ENCODE measurements at places on chromosomes 6 and 20.

GRCh38 chr6:106702046-106702445 lies 72.7 kb downstream of the QRSL1 start:
- DNase-seq: no peak

GRCh38 chr6:157438611-157439111 lies 57.7 kb downstream of the ZDHHC14 start:
- no peak for DNase-seq

- DNase-seq: no peak
Measured at GRCh38 chr20:8361006-8361652, 229.1 kb downstream of the PLCB1 start.

DNA sequence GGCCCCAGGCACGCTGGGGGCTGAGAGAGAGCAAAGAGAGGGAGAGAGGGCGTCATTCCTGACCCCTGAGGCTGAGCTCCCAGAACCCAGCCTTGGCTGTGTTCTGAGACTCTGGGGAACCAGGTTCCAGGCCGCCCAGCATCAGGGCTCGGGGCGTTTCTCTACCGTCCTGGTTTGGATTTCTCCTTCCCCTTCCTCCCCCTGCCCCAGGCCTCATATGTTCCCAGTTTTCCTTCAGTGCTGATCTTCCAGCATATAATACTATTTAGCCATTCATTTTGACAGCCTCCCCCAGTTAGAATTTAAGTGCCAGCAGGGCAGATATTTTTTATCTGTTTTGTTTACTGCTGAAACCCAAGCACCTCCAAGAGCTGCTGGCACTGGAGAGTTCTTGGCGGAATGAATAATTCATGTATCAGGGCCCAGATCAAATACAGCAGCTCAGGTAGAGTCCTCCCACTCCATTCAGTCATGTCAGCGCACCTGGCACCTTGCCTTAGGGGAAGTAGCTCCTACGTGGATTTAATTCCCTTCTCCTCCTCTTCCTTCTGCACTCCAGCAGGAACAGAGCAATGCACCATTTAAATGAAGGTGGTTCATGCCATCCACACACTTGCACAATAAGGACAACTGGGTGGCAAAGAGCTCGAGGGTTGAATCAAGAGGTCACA lies 23.4 kb upstream of the FRMD1 start:
- no peak for DNase-seq
